ENCODE measurements at places on chromosomes 1 and 21.

- no peak for DNase-seq
These were observed 18.7 kb downstream of the UQCRHL start for GRCh38 chr1:15788624-15789301.

DNA sequence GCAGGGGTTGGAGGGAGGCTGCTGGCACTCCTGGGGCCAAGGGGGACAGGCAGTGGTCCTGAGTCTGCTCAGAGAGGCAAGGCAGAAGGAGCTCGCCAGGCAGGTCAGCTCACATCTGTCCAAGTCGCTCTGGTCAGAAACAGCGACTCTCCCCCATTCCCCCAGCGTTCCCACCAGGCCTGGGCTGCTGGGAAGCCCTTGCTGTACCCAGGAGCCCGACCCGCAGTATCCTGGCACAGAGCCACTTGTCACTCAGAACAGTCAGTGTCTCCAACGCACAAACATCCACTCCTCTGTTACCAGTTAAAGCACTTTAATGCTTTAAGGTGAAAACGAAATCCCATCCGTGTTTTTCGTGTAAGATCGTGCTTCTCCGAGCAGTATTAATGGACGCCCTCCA is 16.6 kb upstream of the CCDC27 start:
- DNase-seq, result no peak

- no peak for DNase-seq
These were observed 65.4 kb downstream of the ABCA4 start for GRCh38 chr1:94055459-94056122.

DNA sequence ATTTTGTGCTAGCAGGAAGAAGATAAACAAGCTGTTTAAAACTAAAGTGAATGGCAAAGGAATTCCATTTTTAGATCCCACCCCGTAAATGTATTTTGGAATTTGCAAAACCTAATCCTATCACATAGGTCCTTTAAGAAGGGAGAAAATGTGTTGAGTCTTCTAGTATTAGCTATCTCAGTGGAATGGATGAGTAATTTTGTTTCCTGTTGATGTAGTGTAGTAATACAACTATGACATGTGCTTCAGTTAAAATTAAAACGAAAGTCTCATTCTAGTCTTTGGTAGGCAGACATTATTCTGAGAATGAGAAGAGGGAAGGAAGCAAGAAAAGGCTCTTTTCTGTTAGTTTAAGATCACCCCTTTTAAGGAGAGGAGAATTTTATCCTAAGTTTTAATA is 265.9 kb upstream of the C1orf105 start:
- DNase-seq, result no peak

- no peak for DNase-seq
These were observed 14.3 kb downstream of the PROK1 start for GRCh38 chr1:110465038-110465813.

- DNase-seq, result no peak
These were observed 71.0 kb downstream of the CD46 start for GRCh38 chr1:207822602-207823451.

GRCh38 chr1:42017259-42017658 is 98.5 kb upstream of the HIVEP3 start:
- no peak for DNase-seq

DNA sequence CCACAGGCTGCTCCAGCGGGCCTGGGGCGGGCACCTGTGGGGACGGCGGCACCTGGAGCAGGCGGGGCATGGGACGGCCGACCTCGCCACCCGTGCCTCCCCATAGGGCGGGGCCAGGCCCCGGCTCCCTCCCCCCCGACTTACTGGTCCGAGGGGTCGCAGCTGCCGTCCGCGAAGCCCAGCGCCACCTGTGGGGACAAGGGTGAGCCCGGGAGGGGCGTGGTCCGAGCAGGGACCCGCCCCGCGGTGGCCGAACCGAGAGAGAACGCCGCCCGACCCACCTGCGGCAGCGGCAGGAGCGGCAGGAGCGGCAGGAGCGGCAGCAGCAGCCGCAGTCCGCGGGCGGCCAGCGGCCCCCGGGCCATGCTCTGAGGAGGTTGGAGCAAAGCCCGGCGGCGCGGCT is at the start of gene TMEM52:
TMEM52 (minus strand) TSS at position 379 of the 403 bp plus-strand sequence; CDS start at position 365, 14 bp downstream.
- no peak for DNase-seq

DNA sequence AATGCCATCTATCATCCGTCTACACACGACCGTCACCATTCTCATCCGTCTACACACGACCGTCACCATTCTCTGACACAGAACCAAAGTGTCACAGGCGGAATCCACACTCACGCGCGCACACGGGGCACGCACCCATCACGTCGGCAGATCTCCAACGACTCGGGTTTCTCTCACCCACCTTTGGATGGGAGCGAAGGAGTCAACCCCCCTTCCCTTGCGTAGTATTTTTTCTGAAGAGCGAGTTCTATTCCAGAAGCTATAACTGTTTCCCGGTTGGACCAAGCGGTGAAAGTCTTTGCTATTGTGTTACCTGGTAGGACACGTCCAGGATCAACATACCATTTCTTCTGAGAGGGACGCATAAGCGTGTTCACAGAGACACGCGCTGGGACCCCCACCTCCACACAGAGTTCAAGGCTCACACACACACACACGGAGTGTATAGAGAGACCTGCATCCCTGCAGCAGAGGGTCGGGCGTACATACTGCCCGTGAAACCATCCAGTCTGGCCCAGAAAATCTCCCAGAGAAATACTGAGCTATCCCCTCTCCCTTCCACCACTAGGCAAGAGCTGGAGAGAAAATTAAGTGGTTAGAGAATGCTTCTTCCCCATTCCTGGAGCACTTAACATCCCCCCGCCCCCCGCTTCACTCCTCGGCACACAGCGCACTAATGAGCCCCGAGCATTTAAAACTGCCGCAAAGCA is 741 bp downstream of the DUSP10 start:
- DNase-seq, result no peak

- DNase-seq, result no peak
These were observed 474.3 kb upstream of the C1orf87 start for GRCh38 chr1:60547821-60548220.

DNA sequence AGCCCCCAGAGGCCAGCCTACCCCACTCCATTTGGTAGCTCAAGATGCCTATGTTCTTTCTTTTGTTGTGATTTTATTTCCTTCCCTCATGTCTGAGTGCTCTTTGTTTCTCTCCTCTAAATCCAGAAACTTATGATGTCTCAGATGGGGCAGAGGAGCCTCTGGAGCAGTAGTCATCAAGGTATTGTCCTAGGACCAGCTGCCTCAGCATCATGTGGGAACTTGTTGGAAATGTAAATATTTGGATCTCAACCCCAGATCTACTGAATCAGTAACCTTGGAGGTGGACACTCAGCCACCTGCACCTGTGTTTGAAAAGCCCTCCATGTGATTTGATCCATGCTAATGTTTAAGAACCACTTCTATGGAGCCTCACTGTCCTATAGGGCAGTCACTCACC is 593.1 kb upstream of the PLXNA2 start:
- no peak for DNase-seq

- DNase-seq, result no peak
These were observed 92.0 kb upstream of the PRMT6 start for GRCh38 chr1:106964495-106964894.

GRCh38 chr1:184867866-184868689 is 106.2 kb downstream of the NIBAN1 start:
- no peak for DNase-seq

GRCh38 chr1:248686815-248687214 is 15.8 kb downstream of the OR14I1 start:
- DNase-seq, result no peak

GRCh38 chr1:16243936-16244649 is 7.1 kb upstream of the CPLANE2 start:
- peak; percentile 58 for DNase-seq

- no peak for DNase-seq
These were observed 62.3 kb downstream of the DAB1 start for GRCh38 chr1:57361516-57361915.

- no peak for DNase-seq
These were observed 18.2 kb downstream of the RCAN1 start for GRCh38 chr21:34596561-34597271.

DNA sequence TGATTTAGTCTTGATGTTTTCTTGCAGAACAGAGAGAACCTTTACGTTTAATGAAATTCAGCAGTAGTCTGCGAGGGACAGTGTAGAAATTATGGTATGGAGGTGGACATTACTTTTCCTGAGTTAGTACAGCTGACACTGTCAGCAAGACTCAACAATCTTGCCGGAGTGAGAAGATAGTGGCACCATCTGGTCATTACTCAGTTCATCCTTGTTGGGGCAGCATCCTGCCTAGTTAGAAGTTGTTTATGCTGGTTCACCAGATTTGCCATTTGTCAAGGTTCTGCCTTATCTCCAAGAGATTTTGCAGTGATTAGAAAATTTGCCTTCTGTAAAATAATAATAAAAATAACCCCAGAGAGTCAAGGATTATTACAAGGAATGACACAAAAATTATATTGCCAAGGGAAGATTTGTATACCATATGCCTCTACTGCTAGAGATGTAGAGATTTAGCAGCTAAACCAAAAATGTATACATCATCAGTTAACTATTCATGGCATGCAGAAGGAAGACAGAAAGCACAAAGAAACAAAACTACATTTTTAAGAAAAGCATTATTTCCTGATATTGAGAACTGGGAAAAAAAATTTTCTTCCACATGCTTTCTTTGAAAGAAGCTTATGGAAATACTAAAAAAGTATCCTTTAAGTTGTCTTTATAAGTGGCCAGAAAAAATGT is 1967.4 kb downstream of the NCAM2 start:
- no peak for DNase-seq

GRCh38 chr1:227567256-227567655 is 3.9 kb downstream of the ZNF678 start:
- DNase-seq, result no peak

GRCh38 chr1:83075107-83075506 is 923.8 kb downstream of the TTLL7 start:
- no peak for DNase-seq

DNA sequence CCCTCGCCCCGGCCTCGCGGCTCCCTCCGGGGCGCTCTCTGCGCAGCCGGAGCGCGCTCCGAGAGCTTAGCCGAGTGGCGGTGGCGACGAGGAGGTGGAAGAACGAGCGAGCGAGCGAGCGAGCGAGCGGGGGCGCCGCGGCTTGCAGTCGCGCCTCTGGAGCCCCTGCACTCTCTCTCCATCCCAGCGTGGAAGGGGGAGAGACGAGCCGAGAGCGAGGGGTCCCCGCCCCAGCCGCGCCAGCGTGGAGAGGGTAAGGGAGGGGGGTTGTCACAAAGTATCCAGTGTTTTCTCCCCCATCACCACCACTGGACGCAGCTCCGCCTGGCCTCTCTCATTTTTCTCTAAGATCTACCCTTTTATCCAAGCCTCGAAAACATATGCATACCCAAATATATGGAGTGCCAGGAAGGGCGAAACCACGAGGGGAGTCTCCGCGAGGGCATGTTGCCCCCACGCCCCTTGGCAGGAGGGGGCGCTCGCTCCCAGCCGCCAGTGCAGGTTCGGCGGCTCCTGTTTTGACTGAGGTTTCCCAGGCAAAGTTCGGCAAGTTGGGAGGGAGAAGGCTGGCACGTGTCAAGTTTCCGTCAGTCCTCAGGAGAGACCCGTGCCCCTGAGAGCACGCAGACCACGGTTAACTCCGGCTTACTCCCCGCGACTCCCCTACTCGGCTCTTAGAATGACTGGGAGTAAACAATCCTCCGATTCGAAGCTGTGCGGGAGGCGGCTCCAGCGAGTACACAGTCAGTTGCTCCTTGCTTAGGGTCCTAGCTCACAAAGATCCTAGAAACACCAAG is 569 bp upstream of the DAB1 start:
- DNase-seq, result no peak

DNA sequence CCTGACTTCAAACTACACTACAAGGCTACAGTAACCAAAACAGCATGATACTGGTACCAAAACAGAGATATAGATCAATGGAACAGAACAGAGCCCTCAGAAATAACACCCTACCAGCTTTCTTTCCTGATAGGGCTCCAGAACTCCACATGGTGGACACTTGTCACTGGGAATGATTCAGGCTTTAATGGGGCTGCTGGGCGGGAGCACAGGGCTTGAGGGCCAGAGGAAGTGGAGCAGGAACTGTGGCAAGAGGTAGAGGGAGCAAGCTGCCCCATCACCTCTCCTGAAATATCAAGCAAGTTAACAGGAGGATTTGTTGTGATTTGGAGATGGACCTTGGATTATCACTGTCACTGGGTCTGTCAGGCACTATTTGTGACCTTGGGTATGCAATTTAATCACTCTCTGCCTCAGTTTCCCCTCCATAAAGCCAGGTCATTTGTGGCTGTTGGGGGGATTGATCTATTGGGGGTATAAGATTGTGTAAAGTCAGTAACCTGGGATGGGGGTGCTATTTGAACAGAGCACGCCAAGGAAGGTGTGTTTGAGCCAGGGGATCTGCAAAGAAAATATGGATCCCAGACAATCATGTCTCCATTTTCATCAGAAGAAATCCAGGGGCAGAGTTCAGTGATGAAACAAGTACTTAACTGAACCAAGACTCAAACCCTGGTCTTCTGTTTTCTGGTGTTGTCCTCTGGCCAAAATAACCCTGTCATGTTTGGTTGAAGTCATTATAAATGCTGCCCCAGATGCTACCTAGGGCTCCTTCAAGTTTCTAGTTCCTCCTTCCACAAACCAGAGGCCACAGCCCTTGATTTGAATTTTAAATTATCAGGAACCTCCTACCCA is 25.2 kb downstream of the ETS2 start:
- DNase-seq, result no peak

DNA sequence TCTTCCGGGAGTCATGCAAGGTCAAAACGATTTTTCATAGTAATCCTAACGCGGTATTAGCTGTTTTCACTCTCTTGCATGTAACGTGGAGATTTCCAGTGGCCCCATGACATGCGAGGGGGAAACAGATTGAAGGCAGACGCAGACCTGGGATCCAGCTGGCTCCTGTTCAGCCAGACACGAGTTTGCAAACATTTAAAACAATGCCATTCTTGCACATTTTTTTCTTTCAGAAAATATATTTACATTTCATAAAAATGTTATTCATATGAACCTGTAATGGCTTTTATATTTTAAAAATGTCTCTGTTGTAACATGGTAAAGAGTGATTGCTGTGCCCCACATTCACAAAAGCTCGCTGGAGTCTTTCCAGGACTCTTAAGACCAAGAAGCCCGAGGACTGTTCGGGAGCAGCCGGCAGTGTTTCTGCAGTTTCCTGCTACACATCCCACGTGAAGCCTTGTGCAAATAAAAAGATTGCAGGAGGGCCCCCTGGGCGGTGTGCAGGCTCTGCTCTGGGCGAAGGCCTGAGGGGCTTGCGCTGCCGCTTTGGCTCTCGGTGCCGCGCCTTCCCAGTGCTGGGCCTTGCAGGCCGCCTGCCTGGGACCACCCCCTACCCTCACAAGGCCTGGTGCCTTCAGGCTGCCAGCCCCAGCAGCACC is 184.9 kb downstream of the DYRK1A start:
- DNase-seq, result no peak

GRCh38 chr1:12088607-12089006 is 25.5 kb downstream of the TNFRSF8 start:
- DNase-seq, result no peak
